ENCODE measurements at places on chromosomes 1 and 21.

GRCh38 chr1:201408176-201408833 is 9.2 kb upstream of the LAD1 start:
- DNase-seq = peak; percentile 66

DNA sequence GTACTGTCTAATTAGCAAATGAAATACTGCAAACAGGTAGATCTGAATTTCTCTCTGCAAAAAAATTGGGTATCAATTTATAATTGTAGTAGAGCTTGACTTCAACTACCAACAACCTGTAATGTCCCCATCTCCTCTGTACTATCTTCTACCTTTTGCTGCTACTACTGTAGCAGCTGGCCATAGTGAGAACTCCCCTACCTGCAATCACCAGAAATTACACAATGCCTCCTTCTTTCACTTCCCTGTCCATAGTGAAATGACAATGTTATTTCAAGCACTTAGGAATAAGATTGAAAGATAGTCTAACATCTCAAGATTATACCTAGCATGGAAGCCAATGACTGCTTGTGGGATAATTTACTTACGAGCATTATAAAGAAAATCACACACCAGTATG is 100.4 kb downstream of the ACBD6 start:
- DNase-seq = no peak

DNA sequence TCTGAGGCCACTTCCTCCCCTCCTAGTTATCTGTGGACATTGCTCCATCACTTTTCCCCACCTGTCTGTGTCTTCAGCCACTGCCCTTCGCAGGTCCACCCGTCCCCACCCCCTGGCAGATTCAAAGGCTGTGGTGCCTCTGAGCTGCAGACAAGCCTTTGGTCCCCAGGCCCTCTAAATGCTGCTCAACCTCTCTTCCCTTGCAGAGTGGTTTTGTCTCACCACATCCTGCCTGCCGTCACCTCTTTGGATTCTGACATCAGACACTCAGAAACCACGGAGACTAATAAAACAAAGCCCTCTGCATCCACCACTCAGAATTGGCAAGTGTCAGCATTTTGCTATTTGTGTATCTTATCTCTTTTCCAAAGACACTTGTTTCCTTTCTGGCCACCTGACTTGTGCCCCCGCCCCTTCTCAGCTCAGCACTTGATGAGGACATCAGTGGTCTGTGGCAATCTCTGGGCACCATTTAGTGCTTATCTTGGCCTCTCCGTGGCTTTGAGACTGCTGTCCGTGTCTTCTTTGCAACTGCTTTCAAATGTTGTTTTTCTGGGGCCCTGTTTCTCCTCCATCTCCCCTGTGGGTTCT is 7.7 kb downstream of the CNIH3 start:
- peak; percentile 95 for DNase-seq

GRCh38 chr1:187413405-187414169 is 584.8 kb downstream of the PLA2G4A start:
- DNase-seq = no peak

GRCh38 chr1:207115269-207115668 is 11.2 kb downstream of the C4BPA start:
- DNase-seq = peak; percentile 16

- DNase-seq = peak; percentile 35
Observed at GRCh38 chr1:153697191-153698019, 18.9 kb downstream of the NPR1 start.

GRCh38 chr1:185679220-185679619 is 55.0 kb upstream of the HMCN1 start:
- DNase-seq = no peak

GRCh38 chr1:94305704-94306103 is 68.3 kb upstream of the ARHGAP29 start:
- DNase-seq = peak; percentile 75

- DNase-seq = no peak
Observed at GRCh38 chr1:116680752-116681151, 13.2 kb upstream of the IGSF3 start.

- DNase-seq = no peak
Observed at GRCh38 chr21:23801292-23801691, 1806.0 kb downstream of the MRPL39 start.

DNA sequence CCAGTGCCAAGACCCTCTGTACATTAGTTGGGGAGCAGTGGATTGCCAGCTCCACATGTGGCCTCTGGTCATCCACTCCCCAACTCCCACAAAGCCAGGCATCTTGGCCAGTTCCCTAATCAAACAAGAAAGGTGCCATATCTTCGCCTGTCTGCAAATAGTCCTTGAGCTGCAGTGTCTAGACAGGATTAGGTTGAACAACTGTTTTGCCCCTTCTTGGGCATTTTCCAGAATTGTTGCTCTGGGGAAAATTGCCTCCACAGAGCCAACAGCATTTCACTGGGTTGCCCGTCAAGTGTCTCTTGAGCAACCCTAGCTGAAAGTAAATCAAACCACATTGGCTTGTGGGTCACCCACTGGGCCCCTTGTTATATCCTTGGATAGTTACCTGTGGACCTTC is 109.3 kb downstream of the GDAP2 start:
- no peak for DNase-seq

- DNase-seq = no peak
Observed at GRCh38 chr1:64887689-64888217, 78.6 kb downstream of the JAK1 start.

DNA sequence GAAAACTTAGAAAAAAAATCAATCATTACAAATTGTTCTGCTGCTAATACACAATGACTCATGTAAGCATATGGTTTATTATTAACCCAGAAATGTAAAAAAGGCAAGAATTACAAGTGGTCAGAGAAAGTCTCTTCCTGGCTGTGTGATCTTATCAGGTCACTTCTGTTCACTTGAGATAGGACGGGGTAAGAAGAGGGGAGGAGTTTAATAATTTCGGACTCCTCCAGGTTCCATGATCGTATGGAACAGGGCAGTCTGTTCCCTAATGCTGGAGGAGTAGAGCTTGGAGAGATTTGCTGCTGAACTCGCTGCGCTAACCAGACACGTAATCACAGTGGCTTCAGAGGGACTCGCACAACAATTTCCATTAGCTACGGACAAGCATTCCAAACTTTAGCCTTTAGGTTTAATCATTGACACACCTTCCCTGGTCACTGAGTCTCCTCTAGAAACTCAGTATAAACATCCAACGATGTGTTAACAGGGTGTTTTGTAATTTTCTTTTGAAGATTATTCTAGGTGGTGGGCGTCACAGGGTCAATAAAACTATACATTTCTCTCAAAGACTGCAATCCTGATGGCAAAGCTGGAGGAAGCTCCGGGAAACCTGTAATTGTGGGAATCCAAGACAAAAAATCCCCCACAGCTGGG is 1.3 kb downstream of the CRYZ start:
- DNase-seq = no peak

GRCh38 chr1:246680696-246681130 is 43.5 kb upstream of the SCCPDH start:
- no peak for DNase-seq

- peak; percentile 42 for DNase-seq
Observed at GRCh38 chr21:28294051-28294450, 698.6 kb downstream of the LTN1 start.

- DNase-seq = no peak
Observed at GRCh38 chr1:223245411-223245810, 102.4 kb upstream of the TLR5 start.

- DNase-seq = no peak
Observed at GRCh38 chr21:43884012-43884860, 19.2 kb downstream of the AGPAT3 start.

DNA sequence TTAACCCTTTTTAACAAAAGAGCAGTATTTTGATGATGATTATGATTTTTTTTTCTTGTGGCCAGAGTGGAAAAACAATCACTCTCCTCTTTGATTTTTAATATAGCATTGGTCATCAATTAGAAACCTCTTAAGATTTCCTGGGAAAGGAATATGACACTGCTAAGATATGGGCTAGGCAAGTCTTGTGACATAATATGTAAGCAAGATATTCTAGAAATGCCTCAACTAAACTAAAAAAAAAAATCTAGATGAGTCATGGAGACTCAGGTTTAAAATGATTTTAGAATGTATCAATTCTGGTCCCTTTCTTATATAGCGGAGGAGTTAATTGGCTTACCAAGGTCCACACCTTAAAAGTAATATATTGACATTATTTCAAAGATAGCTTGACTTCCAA is 60.3 kb upstream of the JUN start:
- peak; percentile 24 for DNase-seq

GRCh38 chr1:244318078-244318477 is 133.6 kb downstream of the ADSS2 start:
- no peak for DNase-seq

DNA sequence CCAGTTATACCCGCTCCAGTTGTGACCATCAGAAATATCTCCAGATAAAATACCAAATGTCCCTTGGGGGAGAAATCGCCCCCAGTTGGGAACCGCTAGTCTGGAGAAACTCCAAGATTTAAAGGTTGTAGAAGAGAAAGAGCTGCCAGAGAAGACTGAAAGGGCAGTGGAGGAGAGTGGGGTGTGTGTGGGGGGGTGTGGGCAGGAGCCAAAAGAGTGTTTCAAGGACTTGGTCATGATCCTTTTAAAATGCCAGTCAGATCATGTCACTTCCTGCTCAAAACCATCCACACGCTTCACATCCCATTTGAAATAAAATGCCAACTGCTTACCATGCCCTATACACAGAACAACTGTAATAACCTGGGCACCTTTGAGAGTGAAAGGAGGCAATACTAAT is 3.4 kb upstream of the HEYL start:
- DNase-seq = peak; percentile 10

GRCh38 chr1:175197531-175197930 is 5.0 kb upstream of the KIAA0040 start:
- no peak for DNase-seq
